AML-193 (cell line): ENCODE measurements at places on chromosomes 2 and 18.

GRCh38 chr2:30708491-30709290 lies 98.6 kb downstream of the CAPN13 start:
- DNase-seq, result peak; percentile 2

DNA sequence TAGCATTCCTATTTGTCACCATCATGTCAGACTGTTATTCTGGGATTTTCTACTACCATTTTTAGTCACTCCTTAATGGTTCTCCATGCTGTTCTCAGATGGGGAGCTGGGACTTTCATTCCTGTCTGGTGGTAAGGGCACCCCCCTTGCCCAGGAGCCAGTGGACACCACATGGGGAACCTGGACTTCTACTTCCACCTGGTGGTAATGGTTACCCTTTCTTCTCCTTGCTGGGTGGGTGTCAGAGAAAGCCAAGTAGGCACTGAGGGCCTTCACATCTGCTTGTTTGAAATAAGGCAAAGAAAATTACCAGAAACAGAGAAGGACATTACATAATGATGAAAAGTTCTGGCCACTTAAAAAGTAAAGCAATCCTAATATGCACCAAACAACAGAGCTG lies 239.8 kb downstream of the FHOD3 start:
- no peak for DNase-seq

DNA sequence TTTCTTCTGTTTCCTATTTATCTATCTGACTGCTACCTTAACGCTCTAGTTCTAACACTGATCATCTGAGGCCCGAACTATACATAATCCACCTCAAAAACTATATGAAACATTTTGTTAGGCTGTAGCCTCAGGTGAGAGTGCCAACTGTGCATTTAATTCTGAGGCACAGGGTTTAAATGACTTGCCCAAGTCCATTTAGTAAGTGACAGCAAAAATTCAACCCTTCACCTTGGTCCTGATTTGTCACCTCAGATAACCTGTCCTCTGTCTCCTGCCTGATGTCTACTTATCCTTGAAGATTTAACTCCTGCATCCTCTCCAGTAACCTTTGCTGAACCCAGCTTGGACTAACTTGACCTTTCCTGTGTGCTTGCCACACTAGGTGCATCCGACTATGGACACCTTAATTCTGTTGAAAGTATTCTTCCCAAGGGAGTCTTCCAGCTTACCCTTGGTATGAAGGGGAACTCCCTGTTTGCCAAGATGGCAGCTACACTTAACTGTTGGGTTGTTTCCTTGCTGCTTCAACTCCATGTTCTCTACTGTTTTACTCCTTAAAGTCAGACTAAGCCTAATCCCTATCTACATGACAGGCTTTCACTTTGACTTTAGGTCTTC lies 23.5 kb downstream of the CD302 start:
- no peak for DNase-seq

- no peak for DNase-seq
Observed at GRCh38 chr2:144583381-144583729, 63.4 kb upstream of the ZEB2 start.

- no peak for DNase-seq
Observed at GRCh38 chr2:153222231-153223165, 256.1 kb downstream of the RPRM start.

- no peak for DNase-seq
Observed at GRCh38 chr2:122988395-122989221, 1036.5 kb upstream of the CNTNAP5 start.

- no peak for DNase-seq
Observed at GRCh38 chr2:191013682-191013931, 364 bp downstream of the STAT1 start.

GRCh38 chr18:9147440-9148202 lies 11.0 kb downstream of the ANKRD12 start:
- DNase-seq, result peak; percentile 77

DNA sequence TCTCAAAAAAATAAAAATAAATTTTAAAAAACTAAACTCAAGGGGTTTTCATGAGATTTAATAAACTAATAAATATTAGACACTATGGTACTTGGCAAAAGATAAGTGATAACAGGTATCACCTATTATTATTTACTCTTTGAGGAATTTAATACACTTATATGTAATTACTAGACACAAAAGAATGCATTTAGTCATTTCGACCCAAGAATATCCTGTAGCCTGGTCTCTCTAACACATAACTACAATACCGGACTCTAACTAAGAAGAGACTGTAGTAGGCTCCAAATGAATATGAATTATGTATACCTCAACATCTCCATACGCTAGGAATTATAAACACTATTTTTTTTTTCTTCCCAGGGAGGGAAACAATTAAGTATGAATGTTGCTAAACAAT lies 850.7 kb downstream of the CPS1 start:
- DNase-seq, result no peak

DNA sequence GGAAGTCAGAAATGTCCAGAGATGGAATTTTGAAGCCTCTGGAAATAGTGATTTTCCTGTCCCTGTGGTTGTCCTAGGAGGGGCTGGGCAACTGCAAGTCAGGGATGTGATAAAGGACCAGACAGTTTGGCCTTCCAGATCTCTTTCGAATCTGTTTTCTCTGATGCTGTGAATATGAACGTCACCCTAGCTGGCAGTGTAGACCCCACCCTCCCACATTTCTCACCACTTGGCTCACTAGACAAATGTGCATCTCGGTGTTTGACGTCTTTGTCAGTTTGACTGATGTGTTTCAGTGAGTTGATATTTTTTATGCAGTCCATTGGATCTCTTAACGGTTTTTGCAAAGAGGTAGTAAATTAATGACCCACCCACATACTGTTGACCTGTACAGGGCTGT lies 301.2 kb downstream of the TNS1 start:
- DNase-seq, result no peak

DNA sequence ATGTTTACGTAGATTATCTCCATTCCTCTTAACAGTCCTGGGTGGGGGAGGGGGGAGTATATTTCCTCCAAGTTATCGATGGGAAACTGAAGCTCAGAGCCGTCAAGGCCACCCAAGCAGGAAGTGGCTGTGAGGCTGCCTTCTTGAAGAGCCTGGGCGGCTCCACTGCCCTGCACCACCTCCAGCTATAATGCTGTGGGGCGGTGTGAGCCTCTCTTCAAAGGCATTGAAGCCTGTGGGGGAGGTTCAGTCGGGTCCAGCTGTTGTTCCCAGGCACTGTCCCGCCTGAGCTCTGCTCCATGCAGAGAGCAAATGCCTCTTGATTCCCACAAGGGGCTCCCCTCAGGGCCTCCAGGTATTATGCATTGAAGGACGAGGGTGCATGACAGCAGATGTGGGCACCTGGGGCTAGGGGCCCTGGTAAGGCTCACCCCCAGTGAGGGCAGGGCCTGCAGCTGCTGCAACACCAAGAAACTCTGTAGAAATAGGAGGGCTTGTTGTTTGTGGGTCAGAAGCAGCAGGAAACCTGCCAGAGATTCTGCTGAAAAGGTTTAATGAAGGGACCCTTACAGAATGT lies 29.5 kb upstream of the LAPTM4A start:
- DNase-seq, result no peak

DNA sequence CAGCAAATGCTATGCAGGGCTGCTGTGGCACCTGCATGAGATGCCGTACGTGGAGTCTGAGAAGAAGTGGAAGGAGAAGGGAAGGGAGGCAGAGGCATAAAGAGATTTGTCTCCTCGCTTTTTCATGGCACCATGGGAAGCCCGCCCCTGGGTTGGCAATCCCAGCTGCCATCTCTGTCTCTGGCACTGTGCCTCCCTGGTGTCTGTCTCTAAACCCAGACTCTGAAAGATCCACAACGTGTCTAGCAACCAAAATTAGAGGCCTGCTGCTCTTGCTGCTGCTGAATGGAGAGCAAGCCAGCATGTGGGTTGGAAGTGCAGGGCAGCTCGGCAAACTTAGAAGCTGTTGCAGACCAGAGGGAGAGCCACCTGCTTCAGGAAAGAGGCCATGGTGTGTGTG lies 53.1 kb downstream of the INO80C start:
- no peak for DNase-seq

DNA sequence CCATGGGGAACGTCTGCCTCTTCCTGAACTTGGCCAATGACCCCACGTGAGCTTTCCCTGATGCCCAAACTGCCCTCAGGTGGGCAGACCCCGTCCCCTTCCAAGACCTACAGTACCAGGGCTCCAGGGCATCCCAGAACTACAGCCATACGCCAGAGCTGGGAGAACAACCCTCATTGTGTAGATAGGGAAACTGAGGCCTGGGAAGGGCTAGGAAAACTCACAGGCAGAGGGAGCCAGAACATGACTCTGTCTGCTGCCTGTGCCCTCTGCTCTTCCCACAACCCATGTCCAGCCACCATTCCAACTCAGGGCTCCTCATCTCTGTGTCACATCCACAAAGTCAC lies 16.8 kb upstream of the ANKRD53 start:
- no peak for DNase-seq

DNA sequence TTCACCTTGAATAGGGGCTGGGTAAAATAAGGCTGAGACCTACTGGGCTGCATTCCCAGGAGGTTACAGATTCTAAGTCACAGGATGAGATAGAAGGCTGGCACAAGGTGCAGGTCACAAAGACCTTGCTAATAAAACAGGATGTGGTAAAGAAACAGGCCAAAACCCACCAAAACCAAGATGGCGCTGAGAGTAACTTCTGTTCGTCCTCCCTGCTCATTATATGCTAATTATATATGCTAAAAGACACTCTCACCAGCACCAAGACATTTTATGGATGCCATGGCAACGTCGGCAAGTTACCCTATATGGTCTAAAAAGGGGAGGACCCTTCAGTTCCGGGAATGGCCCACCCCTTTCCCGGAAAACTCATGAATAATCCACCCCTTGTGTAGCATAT lies 711.5 kb upstream of the KLHL29 start:
- DNase-seq, result no peak

DNA sequence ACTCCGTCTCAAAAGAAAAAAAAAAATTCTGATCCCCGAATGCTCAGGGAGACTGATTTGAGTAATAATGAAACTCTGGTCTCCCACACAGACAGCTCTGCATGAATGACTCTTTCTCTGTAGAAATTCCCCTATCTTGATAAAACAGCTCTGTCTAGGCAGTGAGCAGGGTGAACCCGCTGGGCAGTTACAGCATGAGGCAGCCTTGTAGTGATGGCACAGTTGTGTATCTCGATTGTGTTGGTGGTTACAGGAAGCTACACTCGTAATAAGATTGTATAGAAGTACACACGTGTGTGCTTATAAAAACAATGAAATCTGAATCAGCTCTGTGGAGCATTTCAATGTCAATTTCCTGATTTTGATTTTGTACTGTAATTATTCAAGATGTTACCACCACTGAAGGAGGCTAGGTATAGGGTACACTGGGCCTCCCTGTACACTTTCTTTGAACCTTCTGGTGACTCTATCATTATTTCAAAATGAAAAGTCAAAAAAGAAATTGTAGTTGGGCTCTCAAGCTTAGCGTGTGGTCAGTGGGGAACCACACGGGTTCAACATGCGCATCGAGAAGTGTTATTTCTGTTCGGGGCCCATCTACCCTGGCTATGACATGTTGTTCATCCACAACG lies 34.9 kb upstream of the ATP8B1 start:
- no peak for DNase-seq

DNA sequence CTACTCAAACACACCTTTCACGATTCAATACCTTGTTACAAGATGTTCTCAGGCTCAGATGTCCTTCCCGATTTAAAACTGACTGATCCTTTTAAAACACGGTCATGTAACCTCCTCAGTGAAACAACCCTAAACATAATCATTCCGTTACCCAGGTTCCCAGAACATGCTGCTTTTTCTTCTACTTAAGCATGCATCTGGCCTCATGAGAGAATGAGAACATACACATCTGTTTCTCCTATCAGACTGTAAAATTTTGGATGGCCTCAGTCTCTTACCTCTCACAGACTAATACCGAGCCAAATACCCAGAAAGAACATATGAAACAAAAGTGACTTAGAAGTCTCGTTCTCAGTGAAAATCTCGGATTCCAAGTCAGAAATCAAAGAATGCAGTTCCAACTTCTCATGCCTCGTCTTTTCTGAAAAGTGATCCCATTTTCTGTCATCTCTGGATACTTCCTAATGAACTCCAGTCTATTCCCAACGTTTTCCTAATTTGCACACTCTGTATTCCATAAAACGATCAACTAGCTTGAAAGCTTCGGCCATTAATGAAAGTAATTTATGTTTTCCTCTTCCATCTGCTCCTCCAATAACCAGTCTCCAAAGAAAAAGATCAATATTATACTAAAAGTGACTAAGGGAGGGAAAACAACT lies 919 bp downstream of the SF3B1 start:
- DNase-seq, result no peak

DNA sequence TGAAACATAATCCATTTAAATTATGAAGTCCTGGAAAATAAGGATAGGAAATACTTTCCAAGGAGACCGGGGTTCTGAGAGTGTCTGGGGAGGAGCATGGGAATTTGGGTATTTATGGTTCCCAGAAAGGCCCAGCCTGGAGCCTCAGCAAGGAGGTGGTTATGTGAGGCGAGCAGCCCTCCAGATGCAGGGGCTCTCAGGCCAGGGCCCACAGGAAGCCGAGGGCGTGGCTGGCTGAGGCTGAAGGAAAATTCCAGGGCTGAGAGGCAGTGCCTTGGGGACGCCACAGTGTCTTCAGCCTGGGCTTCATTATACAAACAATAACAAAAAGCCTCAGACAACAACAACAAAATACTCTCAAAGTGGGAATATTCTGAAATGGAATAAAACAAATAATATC lies 86.9 kb upstream of the SERPINE2 start:
- no peak for DNase-seq

DNA sequence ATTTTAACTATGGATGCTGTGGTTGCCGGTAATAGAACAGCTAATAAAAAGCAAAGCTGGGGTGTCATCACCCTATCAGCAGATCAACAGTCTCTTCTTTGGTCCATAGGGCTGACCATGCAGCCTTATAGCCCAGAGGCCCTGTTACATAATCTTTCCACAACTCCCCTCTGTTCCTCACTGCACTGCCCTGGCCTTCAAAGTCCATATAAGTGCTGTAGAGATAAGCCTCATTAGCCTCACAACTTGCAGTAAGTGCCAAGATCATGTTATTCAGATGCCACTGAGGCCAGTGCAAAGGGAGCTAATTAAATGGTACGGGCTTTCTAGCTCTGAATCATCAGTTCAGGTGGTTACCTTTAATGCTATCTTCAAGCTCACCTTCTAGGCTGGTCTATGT lies 89.7 kb upstream of the CXCR4 start:
- peak; percentile 71 for DNase-seq

- no peak for DNase-seq
Observed at GRCh38 chr2:57908736-57909161, 137.9 kb upstream of the VRK2 start.

DNA sequence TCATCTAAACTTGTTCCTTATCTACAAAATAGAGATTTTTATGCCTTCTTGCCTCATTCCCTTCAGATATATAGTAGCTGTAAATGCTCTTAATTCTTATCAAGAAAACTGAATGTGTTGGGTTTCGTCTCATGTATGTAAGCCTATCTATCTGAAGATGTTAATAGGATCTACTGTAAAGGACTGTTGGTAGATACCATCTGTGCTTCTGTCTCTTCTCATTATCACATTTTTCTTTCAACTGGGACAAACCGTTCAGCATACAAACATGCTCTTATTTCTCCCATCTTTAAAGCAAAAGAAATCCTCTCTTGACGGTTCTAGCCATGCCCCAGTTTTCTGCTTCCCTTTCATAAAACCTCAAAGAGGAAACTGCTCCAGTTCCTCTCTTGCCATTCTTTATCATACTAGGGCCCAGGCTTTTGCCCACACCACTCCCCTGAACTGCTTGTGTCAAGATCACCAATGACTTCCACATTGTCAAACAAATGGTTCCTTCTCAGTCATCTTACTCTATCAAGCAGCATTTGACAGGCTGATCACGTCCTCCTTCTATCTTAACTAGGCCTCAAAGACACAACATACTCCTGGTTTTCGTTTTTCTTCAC lies 88.7 kb downstream of the ARHGEF33 start:
- DNase-seq, result no peak

GRCh38 chr18:79523206-79523735 lies 127.5 kb downstream of the NFATC1 start:
- no peak for DNase-seq
